ENCODE measurements at places on chromosomes 1 and 21.

DNA sequence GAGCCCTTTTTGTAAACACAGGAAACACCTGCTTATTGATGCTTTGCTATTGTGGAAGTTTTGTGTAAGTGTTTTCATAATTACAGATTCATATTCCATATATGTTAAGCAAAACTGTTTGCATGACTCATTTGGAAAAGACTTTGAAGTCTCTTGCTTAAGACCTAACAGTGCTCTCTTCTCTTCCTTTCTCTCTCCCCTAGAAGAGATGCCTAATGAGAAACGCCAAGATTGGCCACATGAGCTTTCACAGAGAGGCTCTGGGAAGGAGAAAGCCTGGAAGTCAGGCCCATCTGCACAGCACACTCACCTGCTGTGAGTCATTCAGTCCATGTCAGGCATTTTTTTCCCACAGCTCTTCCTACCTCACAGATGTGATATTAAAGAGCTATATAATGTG, 101.6 kb upstream of the PALMD start:
- DNase-seq = peak; percentile 66

- DNase-seq = no peak
Measured at GRCh38 chr1:37725851-37726613, 33.7 kb downstream of the CDCA8 start.

- DNase-seq = no peak
Measured at GRCh38 chr1:172979828-172980227, 70.9 kb downstream of the TNFSF18 start.

DNA sequence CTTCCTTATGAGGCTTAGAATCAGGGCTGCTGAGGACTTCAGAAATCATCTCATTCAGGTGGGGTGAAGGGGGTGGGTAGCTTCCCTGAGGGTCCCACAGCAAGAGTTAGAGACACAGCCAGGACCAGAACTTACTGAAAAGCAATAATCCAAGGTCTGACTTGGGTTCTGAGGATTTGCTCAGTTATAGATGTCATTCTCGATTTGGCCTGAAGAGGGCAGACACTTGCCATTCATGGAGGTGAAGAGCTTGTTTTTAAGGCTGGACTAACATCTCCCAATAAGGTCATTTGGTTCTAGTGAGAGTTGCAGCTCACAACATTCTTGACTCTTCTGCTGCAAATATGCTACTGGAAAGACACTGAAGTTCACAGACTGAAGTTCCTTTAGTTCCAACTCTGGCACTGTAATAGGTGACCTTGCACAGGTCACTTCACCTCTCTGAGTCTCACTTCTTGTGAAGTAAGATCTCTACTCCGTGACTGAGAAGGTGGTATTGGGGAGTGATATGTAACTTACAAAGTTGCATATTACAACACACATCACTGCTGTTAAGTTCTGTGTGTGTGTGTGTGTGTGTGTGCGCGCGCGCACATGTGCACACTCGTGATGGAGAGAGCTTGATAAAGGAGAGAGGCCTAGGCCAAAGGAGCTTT, 69.8 kb upstream of the DIRAS3 start:
- peak; percentile 91 for DNase-seq

DNA sequence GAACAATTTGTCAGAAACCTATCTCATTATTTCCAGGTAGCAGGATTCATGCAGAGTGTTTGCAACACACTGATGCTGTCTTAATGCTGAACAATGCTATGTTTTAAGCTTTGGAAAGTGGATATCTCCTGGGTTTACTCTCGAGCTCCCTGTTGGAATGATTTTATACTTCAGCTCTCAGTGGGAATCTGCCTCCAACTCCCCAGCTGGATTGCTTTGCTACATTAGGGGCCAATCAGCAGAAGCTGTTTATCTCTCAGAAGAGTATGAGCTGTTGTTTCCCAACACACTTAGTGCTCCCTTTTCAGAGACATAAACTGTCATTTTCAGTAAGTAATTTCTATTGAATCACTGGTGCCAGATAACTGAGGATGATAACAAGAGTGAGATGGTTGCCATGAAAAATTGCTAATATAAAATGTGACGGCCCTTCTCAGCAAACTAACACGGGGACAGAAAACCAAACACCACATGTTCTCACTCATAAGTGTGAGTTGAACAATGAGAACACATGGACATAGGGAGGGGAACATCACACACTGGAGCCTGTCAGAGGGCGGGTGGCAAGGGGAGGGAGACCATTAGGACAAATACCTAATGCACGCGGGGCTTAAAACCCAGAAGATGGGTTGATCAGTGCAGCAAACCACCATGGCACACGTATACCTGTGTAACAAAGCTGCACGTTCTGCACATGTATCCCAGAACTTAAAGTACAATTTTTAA, 265.9 kb upstream of the RUNX1 start:
- no peak for DNase-seq

DNA sequence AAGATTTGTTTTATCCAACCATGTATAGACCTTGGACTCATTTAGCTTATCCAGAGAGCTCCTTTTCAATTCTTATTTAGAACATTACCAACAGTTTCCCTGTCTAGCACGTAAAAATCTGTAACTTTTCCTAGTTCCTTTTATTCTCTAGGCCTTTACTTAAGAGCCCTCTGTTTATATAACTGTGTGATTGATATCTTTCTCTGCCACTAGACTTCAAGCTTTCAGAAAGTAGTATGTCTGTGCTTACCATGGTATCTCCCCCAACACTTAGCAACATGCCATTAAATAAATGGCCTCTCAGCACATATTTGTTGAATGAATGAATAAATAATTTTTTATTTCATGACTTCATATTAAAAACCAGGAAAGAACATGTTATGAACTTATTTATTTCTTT, 209.4 kb downstream of the PTPRC start:
- DNase-seq = no peak

Data from NCI-H510A treated with DMSO at 0.1 percent for 48 hours (cell line).